ENCODE measurements at places on chromosomes 4 and X.

DNA sequence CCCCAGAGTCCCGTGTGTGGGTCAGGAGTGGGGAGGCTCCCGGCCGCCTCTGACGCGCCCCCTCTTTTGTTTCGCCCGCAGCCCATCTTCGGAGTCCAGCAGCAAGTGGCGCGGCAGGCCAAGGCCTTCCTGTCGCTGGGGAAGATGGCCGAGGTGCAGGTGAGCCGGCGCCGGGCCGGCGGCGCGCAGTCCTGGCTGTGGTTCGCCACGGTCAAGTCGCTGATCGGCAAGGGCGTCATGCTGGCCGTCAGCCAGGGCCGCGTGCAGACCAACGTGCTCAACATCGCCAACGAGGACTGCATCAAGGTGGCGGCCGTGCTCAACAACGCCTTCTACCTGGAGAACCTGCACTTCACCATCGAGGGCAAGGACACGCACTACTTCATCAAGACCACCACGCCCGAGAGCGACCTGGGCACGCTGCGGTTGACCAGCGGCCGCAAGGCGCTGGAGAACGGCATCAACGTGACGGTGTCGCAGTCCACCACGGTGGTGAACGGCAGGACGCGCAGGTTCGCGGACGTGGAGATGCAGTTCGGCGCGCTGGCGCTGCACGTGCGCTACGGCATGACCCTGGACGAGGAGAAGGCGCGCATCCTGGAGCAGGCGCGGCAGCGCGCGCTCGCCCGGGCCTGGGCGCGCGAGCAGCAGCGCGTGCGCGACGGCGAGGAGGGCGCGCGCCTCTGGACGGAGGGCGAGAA lies 117.5 kb downstream of the DCTD start:
- DNase-seq: no peak

- DNase-seq: no peak
Observed at GRCh38 chr4:183163135-183163534, 64.1 kb downstream of the WWC2 start.

DNA sequence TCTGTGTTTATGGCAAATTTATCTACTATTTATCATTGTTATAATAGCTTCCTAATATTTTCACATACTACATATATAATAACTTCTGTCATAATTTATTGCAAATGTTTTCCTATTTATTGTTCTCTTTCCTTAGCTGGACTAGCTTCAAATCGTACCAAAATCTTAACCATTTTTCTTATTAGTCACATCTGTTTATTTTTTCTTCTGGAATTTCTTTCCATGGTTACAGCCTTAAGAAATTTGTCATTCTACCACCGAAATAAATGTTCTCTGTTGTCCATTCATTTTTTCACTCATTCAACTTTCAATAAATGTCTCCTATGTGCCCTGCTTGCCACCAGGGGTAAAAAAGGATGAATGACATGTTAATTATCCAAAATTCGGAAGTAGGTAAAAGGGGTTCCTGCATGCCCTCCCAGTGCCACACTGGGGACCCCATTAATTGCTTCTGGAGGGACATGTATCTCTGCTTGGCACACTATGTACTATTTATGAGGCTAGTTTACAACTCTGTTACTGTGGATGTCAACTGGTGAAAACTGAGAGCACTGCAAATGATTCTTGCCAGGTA lies 182.1 kb downstream of the SH3KBP1 start:
- DNase-seq: no peak

DNA sequence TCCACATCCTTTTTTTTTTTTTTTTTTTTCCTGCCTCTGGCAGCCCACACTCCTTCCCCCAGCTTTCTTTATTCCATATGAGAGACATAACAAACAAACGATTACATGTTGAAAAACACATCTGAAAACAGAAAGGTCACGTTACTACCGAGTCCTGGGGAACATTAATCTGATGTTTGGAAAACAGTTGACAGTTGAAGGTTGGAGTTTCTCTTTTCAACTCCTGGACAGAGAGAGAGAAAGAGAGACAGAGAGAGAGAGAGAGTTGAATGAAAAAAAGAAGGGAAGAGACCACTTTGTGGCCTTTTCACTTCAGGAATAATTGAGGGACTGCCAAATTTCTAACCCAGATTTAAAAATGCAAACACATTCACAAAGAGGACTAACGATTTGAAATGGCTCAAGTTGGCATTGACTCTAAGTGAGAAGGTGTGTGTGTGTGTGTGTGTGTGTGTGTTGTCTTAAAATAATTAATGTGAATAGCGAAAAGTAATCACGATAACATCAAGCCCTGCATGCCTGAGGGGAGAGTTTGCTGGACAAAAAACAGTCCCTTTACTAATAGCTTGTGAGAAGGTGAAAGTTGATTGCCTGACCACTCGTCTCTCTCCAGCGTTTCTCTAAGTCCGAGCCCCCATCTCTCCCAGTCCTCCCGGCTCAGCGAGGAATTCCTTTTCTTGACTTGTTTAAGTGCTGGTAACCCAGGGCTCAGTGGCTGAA lies 67.3 kb downstream of the FBXO8 start:
- no peak for DNase-seq

- DNase-seq: no peak
Observed at GRCh38 chr4:139721789-139722188, 56.2 kb downstream of the MGST2 start.
